NCI-H524 treated with DMSO at 0.1 percent for 48 hours (cell line): ENCODE measurements at places on chromosomes 3 and 15.

DNA sequence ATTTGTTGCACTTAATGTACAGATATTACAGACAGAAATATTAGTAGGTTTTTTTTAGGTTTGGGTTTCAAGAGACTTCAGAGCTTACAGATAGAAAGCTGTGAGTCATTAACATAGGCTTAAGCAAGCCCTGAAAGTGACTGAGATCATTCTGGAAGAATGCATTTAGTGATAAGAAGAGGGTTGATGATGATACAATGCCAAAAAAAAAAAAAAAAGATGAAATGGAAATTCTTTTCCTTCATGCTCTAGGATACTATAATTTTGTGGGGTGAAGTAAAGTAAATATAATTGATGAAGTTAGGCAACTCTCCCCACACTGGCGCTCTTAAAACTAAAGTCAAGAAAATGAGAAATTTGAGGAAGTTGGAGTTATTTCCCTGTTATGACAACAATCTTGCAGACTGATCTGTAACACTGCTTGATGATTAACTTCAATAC, 169.4 kb upstream of the ZNF385D start:
- no peak for DNase-seq

DNA sequence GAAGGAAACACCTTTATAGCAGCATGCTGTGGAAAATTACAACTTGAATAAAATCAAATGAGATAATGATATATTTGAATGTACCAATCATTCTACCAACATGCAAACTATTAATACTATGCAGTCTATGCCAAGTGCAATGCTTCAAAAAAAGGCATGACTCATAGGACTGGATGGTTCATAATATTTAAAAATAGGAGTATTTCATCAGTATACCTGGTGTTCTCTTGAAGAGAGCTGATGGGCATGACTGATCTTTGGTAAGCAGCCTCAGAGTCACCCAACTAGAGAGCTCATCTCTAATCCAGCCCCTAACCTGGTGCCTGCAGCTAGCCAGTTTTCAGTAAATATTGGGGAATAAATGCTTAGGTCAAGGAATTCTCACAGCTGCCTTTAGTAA, 434.7 kb upstream of the ARRDC4 start:
- DNase-seq = no peak

DNA sequence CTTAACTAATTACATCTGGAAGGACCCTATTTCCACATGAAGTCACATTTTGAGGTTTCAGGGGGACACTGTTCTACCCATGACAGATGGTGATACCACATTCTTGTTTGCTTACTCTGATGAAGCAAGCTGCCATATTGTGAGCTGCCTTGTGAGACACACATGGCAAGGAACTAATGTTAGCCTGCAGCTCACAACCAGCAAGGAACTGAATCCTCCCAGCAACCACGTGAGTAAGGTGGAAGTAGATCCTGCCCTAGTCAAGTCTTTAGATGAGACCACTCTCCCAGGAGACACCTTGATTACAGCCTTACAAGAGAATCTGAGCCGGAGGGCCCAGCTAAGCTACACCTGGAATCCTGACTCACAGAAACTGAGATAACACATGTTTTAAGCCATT, 160.1 kb downstream of the PDE8A start:
- DNase-seq = no peak

DNA sequence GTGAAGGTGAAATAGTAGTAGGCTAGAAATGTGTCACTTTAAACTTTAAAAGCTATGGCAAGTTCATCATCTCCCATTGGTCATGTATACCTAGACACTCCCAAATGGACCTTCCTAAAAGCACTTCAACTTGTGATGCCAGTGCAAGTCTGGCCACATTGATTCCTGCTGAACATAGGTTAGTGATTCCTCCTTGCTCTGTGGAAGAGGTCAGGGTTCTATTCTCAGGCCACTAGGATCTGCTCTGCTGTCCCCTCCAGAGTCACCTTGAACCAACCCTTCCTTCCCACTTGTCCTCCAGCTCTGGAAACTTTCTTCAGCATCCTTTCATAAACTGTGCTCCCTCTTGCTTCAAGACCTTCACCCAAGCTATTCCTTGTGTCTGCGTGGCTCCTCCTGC, 301.7 kb downstream of the RPLP1 start:
- DNase-seq = no peak

GRCh38 chr3:73419179-73419803, 205.4 kb downstream of the PDZRN3 start:
- DNase-seq = no peak

DNA sequence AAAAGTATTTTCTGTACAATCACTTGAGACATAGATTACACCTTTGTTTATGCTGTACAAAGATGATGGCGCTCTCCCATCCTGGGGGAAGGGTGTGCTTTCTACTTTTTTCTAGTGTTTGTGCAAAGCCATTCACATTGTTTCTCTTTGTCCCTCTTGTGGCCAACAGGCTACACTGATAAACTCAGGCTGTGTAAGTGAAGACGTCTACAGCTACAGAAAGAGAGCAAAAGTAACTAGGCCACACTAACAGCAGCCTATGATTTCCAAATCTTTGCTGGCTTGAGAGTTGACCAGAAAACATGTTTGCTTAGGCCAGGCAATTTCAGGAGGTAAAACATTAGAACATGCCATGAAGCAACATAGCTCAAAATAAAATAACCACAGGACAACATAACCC, 75.1 kb downstream of the FOXB1 start:
- no peak for DNase-seq

GRCh38 chr15:31145271-31145911, 43.9 kb upstream of the TRPM1 start:
- no peak for DNase-seq

DNA sequence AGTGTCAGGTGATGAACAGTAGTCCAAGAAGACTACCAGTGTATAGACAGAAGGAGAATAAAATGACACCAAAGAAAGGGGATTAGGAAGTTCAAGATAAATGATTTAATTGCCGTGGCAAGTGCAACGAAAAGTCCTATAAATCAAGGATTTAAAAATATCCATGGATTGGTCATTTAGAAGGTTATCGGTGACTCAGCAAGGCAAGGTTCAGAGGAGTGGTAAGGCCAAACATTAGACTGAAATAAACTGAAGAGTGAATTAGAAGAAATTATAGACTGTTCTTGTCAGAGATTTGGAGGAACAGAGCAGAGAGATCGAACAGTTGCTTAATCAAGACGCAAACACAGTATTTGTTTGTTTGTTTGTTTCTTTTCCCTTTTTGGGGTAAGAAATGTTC, 211.9 kb upstream of the KCNMB2 start:
- DNase-seq = no peak

GRCh38 chr15:70045045-70045444, 52.7 kb downstream of the TLE3 start:
- no peak for DNase-seq

GRCh38 chr15:81196576-81197254, at the start of gene IL16:
TSS of gene IL16 (plus strand) at chr15:81196879. CDS start at chr15:81225400, 28,521 bp downstream.
- DNase-seq = no peak

DNA sequence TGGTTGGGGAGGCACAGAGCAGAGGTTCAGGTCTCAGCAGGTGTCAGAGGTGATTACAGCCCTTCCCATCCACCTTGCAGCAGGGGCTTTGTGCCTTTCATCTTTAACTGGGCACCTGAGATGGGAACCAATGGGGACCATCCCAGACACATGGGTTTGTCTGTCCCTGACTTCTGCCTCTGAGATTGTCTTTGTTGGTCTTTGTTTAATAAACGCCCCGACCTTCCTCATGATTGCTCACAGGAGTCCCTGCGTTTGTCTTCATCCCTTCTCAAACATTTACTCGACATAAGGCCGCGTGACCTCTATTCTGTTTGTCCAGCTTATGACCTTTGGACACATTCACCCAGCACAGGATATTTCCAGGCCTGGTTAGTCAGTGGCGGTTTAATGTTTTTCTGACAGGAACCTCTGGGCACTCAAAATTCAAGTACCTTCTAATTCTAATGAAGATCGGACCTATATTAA, 5.9 kb downstream of the ZSCAN2 start:
- no peak for DNase-seq

DNA sequence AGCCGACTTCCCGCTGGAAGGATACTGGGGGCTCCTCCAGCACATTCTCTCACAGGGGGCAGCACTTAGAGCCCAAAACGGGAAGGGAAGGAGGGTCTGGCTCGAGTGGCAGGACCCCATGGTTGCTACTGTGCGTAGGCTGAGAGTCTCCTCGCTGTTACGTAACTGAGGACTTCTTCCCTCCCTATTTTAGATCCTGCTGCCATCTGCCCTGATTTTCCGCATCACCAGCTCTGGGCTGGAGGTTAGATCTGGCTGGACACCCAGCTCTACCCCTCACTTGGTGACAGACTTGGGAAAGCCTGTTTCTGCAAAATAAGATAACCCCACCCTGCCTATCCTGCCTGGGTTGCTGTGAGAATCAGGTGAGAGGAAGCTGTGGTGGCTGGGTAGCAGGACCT, 47.7 kb downstream of the BDH1 start:
- peak; percentile 70 for DNase-seq

DNA sequence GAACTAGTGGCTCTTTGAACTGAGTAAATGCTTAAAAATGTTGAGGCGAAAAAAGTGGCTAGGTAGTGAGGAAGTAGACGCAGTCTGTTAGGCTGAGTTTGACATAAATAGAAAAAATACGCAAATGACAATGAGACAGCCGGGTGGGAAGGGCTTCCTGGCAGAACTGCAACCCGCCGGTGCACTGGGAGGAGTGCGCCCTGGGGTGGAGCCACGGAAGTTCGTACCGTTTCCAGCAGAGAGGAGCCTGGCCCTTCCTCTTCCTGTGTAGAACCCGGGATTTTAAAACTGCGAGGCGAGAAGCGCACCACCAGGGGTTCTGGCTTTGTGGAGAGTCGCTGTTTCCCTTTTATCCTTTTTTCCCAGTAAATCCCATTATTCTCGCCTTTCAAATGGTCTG, 602.6 kb downstream of the PYDC2 start:
- no peak for DNase-seq

GRCh38 chr3:161347726-161348125, 23.6 kb downstream of the SPTSSB start:
- no peak for DNase-seq

- no peak for DNase-seq
Measured at GRCh38 chr3:113226491-113226890, 15.1 kb downstream of the BOC start.

DNA sequence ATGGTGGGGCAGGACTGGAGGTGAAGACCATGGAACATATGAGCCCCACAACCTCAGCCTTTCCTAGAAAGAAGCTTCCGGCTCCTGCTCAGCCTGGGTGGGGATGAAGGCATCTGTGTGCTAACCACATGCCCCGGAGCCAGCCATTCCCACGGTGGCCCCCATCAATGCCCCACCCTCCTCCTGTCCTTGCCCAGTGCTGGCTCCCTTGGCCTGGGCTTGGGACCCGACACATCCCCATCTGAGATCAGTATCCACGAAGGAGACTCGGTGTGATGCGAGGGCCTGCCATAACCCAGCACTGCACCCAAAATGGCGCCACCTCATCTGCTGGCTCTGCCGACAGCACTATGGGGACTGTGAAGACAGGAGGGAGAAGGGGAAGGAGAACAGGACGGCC, 16.5 kb upstream of the PLXND1 start:
- DNase-seq = no peak

DNA sequence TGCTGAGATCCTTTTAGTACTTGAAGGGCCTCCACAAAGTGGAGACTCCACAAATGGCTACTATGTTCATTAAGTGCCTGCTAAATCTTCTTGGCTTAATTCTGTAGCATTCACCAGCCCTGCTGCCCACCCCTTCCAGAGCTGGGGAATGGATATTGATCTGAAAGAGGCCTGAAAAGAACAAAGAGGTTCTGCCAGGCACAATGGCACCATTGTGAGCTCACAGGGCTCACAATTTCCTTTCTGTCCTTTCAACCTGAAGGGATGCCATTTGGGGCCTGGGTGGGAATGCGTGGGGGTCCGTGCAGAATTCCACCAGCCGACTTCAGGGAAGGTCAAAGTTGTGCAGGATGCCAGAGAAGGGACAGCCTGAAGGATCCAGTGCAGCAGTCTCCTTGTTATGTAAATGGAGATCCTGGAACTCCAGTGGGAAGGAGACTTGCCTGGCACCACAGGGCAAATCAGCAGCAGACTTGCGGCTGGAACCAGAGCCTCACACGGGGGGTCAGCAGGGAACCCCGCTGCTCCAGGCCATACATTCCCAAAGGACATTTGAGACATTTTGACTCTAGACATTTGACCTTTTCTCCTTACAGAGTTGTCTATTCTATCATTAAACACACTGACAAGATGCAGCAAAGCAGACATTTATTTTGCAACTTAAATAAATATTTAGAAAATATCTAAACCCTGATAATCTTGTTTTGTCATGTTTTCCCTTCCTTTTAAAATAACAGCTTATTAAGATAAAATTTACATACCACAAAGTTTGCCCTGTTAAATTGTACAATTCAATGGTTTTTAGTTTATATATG, 21.5 kb upstream of the MORF4L1 start:
- DNase-seq = no peak

GRCh38 chr3:66312039-66312438, 91.2 kb downstream of the SLC25A26 start:
- no peak for DNase-seq
